ENCODE measurements at places on chromosomes 3 and 15.

- DNase-seq: no peak
These were observed 43.7 kb upstream of the CDV3 start for GRCh38 chr3:133529809-133530208.

DNA sequence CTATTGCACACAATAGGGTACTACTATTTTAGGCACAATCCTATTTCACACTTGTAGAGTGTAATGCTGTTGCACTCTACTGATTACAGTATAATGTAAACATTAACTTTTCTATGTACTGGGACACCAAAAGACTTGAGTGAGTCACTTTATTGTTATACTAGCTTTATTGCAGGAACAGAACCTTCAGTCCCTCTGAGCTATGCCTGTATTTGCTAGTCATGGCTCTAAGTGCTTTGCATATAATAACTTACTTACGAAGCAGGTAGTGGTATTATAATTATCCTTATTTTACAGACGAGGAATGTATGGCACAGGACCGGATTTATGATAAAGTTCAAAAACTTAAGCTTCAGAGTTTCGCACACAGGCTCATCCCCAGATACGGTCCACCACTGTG, 106.6 kb upstream of the SLC6A6 start:
- no peak for DNase-seq

DNA sequence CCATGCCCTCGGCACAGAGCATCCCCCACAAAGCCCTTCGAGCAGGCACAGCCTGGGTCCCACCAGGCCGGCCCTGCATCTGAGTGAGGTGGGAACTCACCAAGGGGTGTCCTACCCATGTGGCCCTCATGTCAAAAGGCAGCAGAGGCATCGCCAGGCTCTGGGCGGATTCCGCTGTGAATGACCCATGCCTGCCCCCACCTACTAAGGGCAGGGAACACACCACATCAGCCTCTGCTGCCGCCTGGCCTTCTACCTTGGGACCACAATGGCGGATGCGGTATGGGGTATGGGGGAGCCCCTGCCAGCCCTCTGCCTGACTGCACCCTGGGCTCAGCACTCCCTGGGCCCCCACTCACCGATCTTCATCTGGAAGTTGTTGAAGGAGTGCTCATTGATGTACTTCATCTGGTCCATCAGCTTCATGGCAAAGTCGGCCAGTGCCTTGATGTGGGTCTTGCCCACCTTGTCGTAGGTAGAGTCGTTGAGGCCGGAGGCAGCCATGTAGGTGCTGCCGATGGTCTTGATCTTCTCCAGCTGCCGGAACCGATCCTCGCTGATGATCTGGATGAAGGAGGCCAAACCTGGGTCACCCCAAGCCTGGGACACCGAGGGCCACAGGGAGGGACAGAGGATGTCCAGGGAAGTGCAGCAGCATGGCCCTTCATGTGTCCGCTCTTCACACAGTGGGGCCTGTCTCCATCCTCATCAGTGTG, 87.8 kb downstream of the SEC22A start:
- DNase-seq: no peak

GRCh38 chr3:111862415-111862814, 3.4 kb downstream of the PHLDB2 start:
- DNase-seq: no peak

DNA sequence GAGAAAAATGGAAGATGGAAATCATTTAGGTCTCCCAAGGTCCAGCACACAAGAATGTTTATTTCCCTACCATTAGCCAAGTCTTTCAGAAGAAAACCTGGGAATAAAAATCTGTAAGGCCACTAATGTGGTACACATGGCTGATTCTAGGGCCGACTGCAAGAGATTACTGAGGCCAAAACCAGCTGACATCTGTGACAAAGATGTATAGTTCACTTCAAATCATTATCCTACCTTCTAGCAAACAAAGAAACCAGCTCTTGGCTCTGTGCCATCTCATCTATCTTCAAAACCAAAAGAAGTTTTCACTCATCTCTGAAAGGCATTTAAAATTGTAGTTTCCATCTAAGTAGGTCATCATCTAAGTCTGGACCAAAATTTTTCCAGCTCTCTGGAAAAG, 43.9 kb downstream of the ERC2 start:
- no peak for DNase-seq

- no peak for DNase-seq
These were observed 242.1 kb downstream of the CBLB start for GRCh38 chr3:105626739-105627138.

DNA sequence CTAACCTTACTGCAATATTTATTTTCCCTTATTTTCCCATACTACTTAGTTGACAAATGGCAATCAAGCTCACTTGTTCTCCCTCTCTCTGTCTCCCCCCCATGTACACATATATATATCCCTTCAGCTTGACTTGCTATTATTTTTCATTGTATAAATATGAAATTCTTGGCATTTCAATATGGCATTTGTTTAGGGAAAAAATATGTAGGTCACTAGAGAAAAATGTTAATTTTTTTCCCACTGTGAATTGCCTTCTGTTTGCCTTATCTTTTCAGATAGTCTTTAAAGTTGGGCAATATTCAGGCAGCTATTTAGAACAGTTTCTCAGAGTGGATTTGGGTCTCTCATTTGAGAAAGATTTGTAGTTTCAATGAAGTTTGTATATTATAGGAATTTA, 62.8 kb upstream of the UTS2B start:
- no peak for DNase-seq

GRCh38 chr3:66021731-66022131, 17.0 kb downstream of the MAGI1 start:
- DNase-seq: no peak

DNA sequence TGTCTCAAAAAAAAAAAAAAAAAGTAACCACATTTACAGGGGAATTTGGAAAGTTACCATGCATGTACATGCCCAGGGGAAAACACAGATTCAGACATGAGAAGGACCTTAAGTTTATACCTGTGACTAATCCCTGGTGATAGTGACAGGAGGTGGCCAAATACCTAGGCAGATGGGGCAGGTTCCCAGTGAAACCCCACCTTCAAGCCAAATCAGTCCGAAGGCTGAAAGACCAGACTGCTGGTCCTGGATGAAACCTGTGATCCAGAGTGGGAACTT, 15.8 kb downstream of the SPCS1 start:
- DNase-seq: no peak

GRCh38 chr3:119613201-119613600, 15.5 kb downstream of the PLA1A start:
- no peak for DNase-seq

DNA sequence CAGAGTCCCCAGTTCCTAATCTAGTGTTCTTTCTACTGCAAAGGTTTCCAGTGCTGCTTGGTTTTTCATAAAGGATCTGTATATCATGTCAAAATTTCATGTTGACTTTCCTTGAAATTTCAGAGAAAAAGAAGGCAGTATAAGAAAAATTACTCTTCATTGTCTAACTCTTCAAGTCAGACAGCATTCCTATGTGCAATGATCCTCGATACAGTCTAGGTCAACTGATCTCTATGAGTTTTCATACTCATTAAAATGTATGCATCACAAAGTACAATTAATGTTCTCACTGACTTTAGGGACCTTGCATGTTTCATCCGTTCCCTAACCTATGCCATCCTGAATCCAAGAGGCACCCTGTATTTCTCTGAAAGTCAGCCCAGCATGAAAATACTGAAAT, 317.3 kb downstream of the ZBTB20 start:
- DNase-seq: no peak

DNA sequence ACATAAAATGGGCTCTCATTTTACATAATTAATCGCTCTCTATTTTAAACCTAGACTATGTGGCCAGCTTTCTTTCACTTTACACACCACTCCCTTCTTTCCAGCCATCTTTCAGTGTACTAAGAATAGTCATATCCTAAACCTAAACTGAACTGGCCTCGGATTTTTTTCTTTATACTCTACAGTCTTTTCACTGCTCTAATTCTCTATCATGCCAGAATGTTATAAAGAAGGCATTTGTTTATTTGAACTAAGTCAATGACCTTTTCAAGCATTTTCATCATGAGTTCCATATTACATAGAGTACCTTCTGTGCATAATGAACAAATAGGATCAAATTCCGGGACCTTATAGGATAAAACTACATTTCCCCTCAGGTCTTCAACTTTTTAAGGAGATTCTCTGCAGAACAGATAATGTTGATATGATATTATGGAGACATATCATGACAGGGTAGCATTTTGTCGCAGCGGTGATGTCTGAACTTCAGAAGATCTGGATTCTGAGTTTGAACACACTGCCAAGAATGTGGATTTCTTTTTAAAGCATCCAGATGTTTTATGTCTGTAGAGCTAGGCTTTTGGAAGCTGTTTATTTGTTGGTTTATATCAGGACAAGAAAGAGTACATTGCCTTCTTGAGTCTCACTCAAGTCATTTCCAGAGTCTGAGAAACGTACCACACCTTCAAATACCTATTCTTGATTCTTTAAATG, 1047.3 kb downstream of the MCTP2 start:
- no peak for DNase-seq

- DNase-seq: no peak
These were observed 498.1 kb upstream of the TPRG1 start for GRCh38 chr3:188673646-188674186.

DNA sequence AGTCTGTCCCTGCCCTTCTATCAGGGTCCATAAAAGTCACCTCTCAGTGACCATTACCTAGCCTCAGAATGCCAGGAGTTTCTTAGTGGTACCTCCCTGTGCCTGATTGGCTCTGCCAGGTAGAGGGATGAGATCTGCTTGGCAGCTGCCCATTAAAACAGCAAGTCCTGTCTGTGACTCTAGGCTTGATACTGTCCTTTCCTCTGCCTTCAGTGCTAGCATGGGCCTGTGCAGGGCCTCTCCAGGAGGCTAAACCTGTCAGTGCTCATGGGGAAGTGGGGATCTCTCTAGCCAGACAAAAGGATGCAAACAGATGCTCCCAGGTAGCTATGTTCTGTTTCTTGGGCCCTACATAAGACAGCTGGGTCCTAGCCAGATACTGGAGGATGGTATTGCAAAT, 10.0 kb upstream of the MANF start:
- no peak for DNase-seq

DNA sequence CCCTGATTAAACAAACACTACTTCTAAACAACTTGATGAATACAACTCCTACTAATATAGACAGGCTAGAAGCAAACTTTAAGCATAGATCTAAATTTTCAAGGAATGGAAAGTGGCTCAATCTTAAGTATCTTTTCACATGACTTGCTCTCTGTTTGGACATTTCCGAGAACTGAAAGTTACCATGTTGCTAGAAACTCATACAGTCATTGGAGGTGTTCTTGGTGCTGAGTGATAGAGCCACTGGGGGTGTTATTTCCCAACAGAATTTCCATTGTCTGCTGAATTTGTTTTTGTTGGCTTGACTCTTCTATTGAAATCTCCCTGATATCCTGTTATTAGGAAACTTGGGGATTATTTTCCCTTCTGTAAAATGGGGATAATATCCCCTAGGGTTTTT, 264.5 kb upstream of the RASGRP1 start:
- DNase-seq: no peak

- no peak for DNase-seq
These were observed 227.6 kb upstream of the CHRNA7 start for GRCh38 chr15:31802761-31803160.

- no peak for DNase-seq
These were observed 59.1 kb downstream of the SST start for GRCh38 chr3:187610981-187611511.

DNA sequence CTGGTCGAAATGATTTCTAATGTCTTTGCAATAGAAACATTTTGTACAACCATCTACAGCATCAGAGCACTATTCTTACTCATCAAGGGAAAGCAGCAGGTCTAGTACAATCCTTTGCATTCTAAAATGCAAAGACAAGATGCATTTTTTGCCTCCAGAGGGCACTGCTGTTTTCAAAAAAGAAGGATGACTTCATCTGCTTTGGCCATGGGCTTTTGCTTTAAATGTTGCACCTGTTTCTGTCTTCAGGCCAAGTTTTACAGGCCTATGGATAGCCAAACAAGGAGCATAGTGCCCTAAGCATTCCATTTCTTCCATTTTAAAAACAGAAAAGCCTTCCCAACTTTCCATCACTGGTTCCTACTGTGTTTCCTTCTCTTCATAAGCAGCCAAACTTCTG, 3.4 kb downstream of the PARP9 start:
- DNase-seq: peak; percentile 46

- DNase-seq: no peak
These were observed 36.0 kb downstream of the BTLA start for GRCh38 chr3:112463250-112463649.

DNA sequence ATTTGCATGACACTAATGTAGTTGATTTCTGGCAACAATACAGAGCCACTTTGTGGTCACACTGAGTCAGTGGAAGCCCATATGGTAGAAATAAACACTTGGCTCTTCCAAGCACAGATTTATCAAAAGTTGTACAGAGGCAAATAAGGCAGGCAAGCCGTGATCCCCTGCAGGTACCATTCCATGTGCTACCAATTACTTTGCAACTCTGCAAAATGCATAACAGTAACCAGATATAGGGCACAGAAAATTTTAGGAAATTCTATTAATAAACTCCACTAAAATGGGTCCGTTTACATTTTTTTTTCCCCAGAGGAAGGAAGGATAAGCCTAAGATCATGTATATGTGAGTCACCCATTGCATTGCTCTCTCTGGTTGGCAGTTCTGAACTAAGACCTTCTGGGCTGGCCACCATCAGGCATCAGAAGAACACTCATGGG, 103.1 kb upstream of the PTX3 start:
- no peak for DNase-seq

DNA sequence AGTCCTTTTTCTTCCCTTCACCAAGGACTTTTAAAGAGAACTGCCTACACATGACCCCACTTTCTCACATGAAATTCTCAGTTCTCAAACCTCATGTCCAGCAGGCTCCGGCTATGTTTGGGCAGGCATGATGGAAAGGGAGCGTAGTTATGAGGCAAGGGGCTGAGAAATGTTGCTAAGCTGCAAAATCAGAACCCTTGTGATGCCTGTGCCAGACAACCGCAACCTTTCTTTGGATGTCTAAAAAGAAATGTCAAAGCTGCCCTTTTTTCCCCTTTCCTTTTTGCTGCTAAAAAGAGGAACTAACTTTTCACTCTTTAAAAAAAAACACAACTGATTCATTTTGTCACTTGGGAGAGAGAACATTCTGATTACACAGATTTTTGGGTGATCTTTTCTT, 19.2 kb downstream of the GNB4 start:
- DNase-seq: no peak

DNA sequence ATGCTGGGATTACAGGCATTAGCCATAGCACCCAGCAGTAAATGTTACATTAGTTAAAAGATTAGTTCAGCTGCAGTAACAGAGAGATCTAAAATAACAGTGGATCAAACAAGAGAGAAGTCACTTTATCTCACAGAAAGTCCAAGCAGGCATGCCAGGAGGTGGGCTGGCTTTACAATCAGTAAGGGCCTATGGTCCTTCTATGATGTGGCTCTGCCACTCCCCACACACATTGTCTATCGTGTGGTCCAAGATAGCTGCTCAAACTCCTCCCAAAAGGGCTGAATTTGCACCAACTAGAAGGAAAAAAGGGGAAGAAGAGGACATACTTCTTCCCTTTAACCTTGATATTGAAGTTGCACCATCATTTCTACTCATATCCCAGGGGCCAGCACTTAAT, 4.6 kb upstream of the RUVBL1 start:
- DNase-seq: no peak

- DNase-seq: no peak
These were observed 279.0 kb downstream of the MFSD1 start for GRCh38 chr3:159080821-159081220.

- no peak for DNase-seq
These were observed 20.9 kb downstream of the RAD54L2 start for GRCh38 chr3:51559411-51559888.

Measured in activated T-helper 2 cell treated with anti-CD3 and anti-CD28 coated beads, Interferon-gamma antibody, Interleukin-2, Interleukin-4, amounts not matched to agents 10 μg/mL and 5 μg/mL and 100 μg/mL, durations not matched to agents 14 hours and 24 hours and 36 hours (primary cell).